Fibroblast of skin of left biceps (primary cell): ENCODE measurements at places on chromosomes 5 and 9.
A peak's percentile ranks its signal among the peaks of the same experiment; 100 is the strongest.

DNA sequence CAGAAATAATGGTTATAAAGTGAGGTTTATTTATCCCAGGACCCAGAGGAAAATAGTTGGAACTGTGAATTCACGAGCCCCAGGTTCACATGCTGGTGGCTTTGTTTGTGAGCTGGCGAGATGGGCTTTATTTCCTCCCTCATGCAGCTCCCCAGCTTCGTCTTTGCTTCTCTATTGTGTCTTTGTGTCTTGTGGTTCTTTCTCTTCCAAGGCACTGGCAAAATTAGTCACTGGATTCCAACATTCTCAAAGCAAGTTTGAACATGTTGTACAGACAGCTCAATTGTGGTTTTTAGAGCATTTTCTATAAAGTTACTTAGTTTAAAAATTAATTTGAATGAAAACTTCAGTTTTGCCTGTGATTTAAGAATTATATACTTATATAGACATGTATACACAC lies 7.2 kb downstream of the NDUFS6 start:
- DNase-seq, result no peak

- DNase-seq, result no peak
Measured at GRCh38 chr5:16561660-16562059, 55.1 kb downstream of the RETREG1 start.

DNA sequence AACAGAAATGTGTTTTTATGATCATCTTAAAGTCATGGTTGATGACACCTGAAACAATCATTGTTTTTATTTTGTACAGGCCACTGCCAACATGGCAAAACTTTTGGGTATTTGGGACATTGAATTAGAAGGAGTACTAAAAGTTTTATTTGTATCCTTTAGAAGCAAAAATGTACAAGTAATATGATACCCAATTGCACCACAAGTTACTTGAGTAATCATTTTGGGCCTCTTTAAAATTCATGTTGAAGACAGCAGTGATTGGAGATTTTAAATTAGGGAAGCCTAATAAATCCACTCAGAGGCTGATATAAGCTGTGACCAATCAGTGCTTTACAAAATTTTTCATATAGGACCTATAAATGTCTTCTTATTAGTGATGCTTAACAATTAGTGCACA lies 212.9 kb downstream of the MARCHF11 start:
- no peak for DNase-seq

- peak; percentile 50 for DNase-seq
Measured at GRCh38 chr9:82490019-82490499, 501.5 kb downstream of the SPATA31D1 start.

DNA sequence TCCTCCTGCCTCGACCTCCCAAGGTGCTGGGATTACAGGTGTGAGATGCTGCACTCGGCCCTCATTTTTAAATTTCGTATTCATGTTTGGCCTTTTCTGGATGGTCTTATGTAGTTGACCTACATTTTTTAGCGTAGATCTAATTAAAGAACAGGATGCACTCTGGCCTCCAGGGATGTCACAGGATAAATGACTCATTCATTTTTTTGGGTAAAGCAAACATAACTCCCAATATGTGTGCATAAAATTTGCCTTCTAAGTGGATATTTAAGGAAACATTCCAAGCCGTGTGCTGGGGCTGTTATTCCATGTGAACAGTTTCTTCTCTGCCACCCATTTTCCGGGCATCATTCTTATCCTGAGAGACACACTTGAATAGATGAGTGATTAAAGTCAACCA lies 501.6 kb downstream of the IRX1 start:
- no peak for DNase-seq

GRCh38 chr5:15566789-15567188 lies 66.8 kb downstream of the FBXL7 start:
- no peak for DNase-seq

DNA sequence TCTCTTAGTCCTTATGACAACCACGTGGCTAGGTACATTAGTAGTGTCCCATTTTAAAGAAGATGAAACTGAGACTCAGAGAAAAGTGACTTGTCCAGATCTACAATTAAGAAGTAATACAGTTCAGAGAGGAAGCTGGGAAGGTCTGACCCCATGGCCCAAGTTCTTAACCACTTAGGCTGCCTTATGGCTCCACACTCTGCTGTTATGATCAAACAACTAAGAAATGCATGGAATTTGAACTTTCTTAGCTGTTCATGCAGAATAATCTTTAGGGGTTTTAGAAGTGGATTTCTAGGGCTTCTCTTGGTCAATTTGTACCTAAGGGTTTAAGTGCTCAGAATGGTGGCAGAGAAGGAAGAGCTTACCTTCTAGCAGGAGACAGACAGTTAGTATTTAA lies 128.0 kb upstream of the MSX2 start:
- DNase-seq, result no peak

GRCh38 chr5:45132972-45133371 lies 324.2 kb downstream of the MRPS30 start:
- DNase-seq, result no peak

DNA sequence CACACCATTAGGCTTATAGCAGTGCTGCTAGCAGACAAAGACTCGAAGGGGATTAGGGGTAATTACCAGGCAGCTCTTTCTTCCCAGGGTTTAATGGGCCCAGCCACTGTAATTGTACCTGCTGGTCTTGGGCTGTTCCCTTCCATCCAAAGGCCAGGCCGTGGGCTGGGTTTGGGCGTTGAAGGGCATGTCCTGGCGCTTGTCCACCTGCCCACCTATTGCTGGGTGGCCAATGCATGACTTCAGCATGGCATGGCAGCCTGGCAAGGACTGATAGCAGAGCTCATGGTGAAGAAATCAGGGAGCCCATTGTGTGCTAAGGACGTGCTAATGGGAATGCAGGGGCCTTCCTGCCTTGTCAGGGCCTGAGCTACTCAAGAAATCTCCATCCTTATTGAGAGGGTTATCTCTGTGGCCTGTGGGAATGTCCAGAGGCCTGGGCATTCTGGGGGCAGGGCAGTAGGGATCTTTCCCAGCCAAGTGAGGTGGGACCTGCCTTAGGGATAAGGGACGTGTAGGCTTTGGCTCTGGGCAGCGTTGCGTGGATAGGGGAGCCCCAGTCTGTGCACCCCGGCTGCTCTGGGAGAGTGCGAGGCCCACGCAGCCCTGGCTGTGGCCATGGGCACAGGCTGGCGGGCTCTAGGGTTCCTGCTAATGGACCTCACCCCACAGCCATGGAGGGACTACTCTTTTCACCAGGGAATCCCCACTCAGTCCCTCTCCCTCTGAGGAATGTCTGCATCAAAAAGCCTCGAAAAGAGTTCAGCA lies 116.1 kb upstream of the PITX1 start:
- no peak for DNase-seq

GRCh38 chr5:139653616-139654015 lies 5.5 kb downstream of the CXXC5 start:
- no peak for DNase-seq

DNA sequence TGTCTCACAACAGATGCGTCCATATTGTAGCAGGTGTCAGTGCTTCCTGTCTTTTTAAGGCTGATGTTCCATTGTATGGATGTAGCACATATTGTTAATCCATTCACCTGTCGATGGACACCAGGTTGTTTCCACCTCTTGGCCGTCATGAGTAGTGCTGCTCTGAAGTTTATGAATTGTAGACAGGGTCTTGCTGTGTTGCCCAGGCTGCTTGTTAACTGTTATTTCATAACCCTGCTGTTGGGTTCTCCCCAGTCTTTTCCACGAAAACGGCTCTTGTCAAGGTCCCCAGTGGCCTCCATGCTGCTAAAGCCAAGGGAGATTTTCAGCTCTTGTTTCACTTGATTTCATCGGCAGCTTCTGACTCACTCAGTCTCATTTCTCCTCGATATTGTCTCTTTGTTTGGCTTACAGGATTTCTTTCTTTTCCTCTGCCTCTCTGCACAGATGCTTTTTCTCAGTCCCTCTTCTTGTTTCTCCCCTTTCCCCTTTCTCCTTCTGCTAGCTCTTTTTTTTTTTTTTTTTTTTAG lies 12.1 kb upstream of the PSD2 start:
- no peak for DNase-seq

GRCh38 chr9:113381909-113382411 lies 5.2 kb upstream of the HDHD3 start:
- no peak for DNase-seq
